HuH-7 (cell line): ENCODE measurements at places on chromosomes 13 and 19.

- no peak for DNase-seq
Observed at GRCh38 chr13:36848199-36848982, 29.4 kb downstream of the RFXAP start.

- DNase-seq = no peak
Observed at GRCh38 chr13:33578786-33579185, 239.2 kb upstream of the RFC3 start.

DNA sequence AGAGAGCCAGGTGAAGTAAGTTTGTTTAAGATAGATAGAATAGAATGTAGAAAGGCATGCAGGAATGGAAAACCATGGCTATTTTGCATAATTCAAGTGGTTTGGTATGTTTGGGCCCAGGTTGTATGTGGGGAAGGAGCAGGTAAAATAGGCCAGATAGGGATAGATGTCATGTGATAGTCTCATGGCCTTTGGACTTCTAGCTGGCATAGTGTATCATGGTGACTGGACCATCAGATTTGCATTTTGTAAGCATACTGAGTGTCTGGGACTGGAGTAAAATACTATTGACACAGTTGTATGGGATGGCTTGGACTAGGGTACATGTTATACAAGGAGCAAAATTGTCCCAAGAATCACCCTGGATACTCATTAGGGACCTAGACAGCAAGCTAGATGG is 38.9 kb downstream of the COG3 start:
- no peak for DNase-seq

DNA sequence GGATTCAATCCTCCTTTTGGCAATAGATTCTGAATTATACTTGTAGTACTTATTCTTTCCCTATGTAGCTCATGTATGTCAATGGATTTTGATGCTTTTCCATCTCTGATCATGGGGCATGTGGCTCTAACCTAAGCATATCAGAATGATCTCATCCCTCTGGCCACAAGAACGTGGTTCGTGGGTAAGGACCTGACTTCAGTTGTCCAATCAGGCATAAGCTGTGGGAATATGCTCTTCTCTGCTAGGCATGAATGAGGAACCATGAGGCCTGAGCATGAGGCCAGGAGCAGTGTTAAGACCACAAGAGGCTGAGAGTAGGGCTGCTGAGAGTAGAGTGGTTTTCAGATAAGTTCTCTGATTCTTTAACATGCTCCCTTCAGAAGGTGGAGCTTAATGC is 292.4 kb upstream of the TSHZ3 start:
- DNase-seq = no peak

DNA sequence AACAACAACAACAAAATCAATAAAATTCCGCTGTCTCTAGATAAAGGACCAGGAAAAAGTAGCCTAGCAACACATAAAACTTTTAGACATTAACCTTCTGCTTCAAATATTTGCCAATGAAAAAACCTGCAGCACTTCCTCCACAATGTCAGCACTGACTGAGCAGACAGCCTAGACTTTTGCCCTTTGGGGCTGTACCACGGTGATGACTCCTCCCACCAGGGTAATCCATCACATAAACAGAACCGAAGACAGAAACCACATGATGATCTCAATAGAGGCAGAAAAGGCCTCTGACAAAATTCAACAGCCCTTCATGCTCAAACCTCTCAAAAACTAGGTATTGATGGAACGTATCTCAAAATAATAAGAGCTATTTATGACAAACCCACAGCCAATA is 30.2 kb upstream of the TRPC4 start:
- DNase-seq = no peak

DNA sequence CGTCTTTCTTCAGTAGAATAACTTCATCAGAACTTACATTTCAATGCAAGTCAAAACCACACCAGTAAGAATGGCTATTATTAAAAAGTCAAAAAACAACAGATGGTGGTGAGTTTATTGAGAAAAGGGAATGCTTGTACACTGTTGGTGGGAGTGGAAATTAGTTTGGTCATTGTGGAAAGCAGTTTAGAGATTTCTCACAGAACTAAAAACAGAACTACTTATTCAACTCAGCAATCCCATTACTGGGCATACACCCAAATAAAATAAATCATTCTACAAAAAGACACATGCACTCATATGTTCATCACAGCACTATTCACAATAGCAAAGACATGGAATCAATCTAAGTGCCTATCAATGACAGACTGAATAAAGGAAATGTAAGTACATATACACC is 231.2 kb downstream of the NHLRC3 start:
- no peak for DNase-seq

DNA sequence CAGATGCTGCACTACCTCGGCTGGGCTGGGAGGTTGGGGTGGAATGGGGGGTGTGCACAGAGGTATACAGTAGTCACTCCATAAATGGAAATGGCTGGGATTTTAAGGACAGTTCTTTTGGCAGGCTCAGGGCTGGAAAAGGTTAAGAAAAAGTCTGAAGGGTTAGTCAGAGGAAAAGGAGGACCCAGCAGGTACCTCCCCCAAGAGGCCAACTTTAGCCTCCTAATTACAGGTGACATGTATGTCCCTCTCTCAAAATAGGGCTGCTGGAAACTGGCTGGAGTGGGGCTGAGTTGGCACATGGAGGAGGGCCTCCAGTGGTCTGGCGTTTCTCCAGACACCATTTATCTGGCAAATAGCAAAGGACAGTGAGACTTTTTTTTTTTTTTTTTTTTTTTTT is 994 bp downstream of the CCDC194 start:
- no peak for DNase-seq

DNA sequence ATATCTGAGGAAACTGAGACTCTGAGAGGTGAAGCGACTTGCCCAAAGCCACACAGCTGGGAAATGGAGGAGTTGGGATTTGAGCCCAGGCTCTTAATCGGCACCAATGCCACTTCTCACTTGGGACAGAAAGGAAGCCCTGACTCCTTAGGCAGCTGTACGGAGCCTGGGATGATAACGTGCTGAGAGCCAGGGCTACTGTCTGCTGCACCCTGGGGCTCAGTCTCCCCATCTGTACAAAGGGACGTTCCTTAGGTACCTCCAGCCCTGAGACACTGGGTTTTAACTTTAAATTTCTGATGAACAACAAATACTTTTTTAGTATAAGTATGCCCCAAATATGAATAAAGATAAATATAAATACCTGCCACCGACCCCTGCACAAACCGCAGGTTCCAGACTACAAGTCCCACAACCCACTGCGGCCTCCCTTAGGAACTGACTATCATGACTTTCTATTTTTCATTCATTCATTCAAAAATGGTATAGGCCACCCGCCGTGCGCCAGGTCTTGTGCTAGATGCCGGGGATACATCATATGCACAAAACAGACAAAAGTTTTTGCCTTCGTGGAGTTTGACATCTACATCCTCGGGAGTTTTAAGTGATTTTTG is 776 bp upstream of the NCLN start:
- peak; percentile 62 for DNase-seq

DNA sequence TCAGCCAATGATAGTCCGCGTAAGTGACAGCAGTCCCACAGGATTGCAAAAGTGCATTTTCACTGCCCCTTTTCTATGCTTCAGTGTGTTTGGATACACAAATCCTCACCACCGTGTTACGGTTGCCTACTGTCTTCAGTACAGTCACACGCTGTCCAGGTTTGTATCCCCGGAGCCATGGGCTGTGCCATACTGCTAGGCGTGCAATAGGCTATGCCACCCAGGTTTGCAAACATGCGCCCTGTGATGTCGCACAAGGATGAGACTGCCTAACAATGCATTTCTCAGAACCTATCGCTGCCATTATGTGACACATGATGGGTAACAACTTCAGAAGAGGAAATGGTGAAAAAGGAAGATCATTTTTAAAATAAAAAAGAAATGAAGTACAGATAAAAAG is 16.8 kb upstream of the ADPRHL1 start:
- no peak for DNase-seq

GRCh38 chr13:108851660-108852059 is 222.2 kb downstream of the MYO16 start:
- no peak for DNase-seq
